ENCODE measurements at places on chromosomes 13 and 19.

GRCh38 chr13:27034678-27035111 lies 136.9 kb downstream of the USP12 start:
- no peak for DNase-seq

DNA sequence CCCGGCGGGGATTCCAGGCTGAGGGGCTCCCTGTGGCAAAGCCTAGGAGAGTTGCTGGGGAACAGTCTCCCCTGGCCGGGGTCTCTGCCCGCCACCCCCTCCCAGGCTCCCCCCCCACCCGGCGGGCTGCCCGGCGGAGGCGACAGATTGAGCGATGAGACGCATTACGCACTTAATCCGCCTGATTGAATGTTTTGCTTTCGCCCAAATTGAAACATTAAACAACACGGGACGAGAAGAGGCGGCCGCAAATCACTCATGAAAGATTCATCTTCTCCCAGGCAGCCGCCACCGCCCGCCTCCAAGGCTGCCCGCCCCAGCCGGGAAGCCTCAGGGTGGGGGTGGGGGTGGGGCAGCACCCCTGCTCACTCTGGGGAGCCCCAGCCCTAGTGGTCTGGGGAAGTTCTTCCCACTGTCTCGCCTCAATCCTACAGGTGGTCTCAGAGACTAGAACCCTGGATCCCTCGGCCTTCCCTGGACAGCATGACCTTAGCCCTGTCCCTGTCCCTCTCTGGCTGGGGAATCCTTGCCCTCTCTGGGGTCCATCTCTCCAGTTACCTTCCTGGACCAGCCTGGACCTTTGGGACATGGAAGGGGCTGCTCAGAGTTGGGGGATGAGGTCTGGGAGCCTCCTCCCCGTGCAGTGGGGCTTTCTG lies 7.6 kb upstream of the ERFL start:
- DNase-seq, result no peak

- no peak for DNase-seq
These were observed 28.4 kb downstream of the ANKRD27 start for GRCh38 chr19:32646556-32646955.

DNA sequence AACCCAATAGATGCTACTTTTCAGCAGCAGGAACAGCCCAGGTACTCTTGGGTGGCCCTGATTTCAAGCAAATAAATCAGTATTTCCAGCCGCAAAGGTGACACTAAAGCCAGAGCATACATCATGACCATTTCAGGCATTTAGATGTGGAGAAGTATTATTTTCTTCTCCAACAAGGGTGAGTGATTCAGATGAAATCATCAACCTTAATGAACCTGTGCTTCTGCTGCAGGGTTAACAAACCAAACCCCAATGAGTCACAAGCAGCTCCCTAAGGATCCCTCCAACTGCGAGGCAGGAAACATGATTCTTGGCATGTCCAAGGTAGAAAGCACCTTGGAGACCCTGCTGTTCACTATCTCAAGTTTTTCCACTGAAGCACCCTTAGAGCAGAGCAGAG lies 32.7 kb downstream of the MBNL2 start:
- no peak for DNase-seq

DNA sequence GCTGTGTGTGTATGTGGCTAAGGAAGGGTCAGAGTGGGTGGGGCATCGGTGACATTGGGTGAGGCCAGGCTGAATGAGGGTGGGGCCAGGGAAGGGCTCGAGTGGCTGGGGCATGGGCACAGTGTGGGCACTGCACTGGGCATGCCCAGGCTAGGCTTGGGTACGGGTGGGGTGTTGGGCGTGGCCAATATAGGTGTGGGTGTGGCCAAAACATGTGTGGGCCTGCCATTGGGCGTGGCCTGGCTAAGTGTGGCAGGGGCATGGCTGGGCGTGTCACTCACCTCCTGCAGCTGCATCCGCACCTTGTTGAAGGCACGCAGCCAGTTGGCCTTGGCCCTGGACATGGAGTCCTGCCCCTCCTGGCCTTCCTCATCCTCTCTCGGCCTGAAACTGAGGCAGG lies 33.2 kb downstream of the UNC13A start:
- no peak for DNase-seq

DNA sequence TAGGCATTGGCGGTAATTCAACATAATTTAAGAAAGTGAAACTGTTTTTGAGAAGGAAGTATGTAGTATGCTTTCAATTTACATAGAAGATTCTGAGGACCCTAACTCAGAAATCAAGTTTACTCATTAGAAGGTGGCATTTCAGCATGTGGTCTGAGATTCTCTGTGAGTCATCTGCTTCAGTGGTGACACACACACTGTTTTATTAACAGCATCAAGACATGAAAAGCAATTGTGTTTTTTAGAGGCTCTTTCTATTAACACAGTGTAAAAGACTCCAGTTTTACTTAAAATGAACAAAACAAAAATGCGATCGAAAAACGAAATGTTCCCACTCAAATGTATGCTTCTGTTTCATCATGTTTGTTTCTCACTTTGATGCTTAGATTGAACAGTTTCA lies 802.1 kb upstream of the SLITRK6 start:
- no peak for DNase-seq

DNA sequence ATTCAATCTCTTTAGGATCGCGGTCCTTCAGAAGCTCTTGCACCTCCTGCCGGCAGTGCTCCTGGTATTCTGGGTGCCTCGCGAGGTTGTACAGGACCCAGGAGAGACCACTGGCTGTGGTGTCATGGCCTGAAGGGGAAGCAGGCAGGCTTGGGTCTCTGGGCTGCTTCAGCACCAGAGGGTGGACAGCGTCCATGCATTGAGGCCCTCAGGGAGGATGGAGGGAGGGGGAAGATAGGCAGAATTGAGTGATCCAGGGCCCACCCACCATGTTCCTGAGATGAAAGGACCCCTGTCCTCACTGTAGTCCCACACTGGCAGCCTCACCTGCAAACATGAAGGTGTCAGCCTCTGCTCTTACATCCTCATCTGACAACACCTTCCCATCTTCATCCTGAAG lies 17.9 kb upstream of the OR10H5 start:
- no peak for DNase-seq

DNA sequence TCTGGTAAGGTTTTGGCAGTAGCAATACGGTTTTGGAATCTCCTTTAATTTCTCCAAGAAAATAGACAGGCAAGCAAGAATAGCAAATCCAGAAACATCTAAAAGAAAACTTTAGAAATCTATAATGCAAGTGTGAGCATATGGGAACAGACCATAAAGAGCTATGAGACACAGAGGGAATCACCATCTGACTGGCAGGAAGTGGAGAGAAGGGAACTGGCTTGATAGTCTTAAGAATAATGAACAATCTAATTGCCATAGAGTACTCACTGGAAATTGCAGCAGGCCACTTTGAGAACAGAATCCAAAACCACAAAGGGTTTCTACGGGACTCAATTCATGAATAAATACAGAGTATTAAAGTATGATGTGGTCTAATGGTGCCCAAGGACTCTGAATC lies 39.6 kb upstream of the MIR17HG start:
- DNase-seq, result no peak

GRCh38 chr13:114049626-114050101 lies 75.8 kb upstream of the C13orf46 start:
- DNase-seq, result no peak

GRCh38 chr13:45994752-45995151 lies 57.8 kb downstream of the ZC3H13 start:
- DNase-seq, result no peak

DNA sequence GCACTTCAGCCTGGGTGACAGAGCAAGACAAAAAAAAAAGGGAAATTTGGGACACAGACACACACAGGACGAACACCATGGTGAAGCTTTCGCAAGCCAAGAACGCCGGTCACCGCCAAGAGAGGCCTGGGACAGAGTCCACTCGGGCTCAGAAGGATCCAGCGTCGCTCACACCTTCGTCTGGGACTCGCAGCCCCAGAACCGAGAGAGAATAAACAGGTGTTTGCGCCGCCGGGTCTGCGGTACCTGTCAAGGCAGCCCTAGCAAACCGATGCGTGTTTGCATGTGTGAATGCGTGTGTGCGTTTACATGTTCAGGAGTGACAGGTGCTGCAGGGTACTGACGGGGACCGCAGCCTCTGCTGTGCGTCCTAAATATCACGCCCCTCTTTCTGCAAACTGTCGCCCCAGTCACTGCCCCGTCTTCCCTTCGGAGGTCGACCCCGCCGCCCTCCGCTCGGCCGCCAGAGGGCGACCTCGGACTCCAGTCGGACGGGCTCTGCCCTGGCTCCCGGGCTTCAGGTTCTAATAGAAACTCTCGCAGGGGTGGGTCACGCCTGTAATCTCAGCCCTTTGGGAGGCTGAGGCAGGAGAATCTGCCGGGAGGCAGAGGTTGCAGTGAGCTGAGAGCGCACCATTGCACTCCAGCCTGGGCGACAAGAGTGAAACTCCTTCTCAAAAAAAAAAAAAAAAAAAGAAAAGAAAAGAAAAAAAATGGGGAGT lies 11.8 kb upstream of the CSNK1G2 start:
- peak; percentile 75 for DNase-seq

DNA sequence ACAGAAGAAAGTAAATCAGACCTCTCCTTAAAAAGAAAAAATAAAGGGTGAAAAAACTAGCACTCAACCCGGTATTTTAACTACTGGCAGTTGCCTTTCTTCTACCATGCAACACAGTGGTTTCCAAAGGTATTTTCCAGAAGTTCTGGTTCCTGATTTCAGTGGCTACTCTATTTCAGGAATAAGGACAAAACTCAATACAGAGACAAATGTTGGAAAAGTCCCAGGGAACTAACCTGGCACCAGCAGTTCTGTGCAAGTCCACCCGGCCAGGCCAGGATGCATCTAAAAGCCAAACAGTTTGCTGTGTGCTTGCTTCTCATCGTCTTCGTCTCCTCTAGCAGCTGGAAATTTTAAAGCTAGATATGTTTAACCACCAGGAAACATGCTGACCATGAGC lies 52.5 kb downstream of the FOXO1 start:
- no peak for DNase-seq

- no peak for DNase-seq
These were observed 212.2 kb downstream of the NHLRC3 start for GRCh38 chr13:39250440-39250839.

- DNase-seq, result no peak
These were observed 5.1 kb downstream of the GAMT start for GRCh38 chr19:1396019-1396767.

DNA sequence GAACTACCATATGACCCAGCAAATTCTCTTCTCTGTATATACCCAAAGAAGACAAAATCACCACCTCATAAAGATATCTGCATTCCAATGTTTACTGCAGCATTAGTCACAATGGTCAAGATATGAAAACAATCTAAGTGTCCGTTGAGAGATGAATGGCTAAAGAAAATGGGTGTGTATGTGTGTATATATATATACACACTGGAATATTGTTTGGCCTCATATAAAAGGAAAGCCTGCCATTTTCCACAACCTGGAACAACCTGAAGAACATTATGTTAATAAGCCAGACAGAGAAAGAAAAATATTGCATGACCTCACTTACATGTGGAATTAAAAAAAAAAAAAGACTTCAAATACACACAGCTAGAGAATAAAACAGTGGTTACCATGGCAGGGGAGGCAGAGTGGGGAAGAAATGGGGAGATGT lies 29.5 kb upstream of the RBM26 start:
- DNase-seq, result no peak

GRCh38 chr19:17755977-17756670 lies 4.8 kb downstream of the FCHO1 start:
- peak; percentile 10 for DNase-seq

- no peak for DNase-seq
These were observed 13.5 kb downstream of the PLAUR start for GRCh38 chr19:43656436-43656835.

GRCh38 chr19:42284591-42285341 lies 15.7 kb downstream of the CIC start:
- no peak for DNase-seq

- DNase-seq, result no peak
These were observed 131.3 kb downstream of the URI1 start for GRCh38 chr19:30073152-30074000.

GRCh38 chr13:44337581-44337980 lies 36.0 kb upstream of the SERP2 start:
- no peak for DNase-seq

DNA sequence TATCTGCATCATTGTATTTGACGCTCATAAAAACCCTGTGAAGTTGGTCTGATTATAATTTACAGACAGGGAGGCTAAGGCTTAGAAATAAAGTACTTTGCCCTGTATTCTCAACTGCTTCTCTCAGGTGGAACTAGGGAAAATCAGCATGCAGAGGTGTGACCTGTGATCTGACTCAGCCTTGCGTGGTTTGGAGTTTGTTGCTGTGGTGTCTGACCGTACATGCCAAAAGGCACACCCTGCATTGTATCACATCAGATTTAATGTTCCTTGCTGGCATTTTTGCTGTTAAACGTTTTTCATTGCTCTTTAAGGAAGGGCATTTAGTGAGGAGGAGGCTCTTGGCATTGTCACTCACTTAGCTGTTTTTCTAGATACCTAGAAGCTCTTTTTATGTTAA lies 58.8 kb upstream of the C1QTNF9B start:
- no peak for DNase-seq

DNA sequence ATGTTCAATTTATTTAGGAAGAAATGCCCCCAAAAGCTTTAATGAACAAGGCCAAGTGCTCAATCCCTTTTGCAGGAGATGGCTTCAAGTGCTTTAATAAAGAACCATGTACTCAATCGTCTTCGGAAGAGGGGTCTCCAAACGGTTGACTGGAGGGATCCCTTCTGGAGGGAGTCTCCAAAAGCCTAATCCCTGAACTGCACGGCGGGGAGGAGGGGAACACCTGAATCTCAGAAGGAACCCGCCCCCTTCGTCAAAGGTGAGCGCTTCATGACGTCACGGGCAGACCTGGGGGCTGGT lies 505 bp downstream of the PAF1 start:
- DNase-seq, result peak; percentile 80

- no peak for DNase-seq
These were observed 2.7 kb upstream of the ACP5 start for GRCh38 chr19:11580116-11580515.

GRCh38 chr19:13060964-13061927 lies 41.4 kb downstream of the LYL1 start:
- peak; percentile 66 for DNase-seq

- no peak for DNase-seq
These were observed 4.5 kb upstream of the ARHGAP45 start for GRCh38 chr19:1062387-1063029.

DNA sequence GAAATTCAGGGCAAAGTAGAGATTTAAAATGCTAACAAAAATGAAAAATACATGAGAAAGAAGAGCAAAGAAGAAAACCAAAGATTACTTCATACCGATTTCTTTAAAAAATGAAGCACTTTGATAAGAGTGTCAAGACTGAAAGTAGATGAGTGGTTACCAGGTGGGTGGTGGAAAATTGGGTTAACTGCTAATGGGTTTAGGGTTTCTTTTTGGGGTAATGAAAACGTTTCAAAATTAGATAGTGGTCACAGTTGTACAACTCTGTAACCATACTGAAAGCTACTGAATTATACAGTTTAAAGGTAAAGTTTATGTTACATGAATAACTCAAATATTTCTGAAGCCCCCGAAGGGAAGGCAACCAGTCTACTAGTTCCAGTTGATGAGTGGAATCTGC lies 179.4 kb downstream of the NDFIP2 start:
- no peak for DNase-seq

Measured in effector CD8-positive, alpha-beta T cell (primary cell).